Midbrain (tissue), 1 donor: ENCODE measurements at places on chromosomes 3 and 15.

DNA sequence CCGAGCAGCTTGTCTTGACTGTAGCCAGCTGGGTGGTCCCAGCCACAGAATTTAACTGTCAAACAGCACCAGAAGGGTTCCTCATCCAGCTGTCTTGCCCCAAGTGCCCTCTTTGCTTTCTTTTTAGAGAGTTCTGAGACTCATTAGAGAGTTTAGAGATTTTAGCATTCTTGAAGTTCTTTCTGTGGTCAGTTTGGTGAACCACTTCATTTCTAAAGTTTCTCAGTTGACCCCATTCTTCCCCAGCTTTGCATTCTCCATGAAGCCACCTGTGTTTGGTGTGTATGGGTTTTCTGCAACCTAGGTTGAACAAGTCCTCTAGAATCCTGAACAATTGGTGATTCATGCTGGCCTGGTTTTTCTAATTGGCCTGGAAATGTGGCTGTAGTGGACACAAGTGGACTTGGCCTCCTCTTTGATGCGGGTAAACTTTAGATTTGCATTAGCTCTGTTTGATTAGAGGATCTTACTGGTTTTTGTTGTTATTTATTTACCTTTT, 33.7 kb downstream of the FLNB start:
- no peak for DNase-seq

GRCh38 chr15:101362359-101362758, 67.3 kb upstream of the SNRPA1 start:
- no peak for DNase-seq

- no peak for DNase-seq
Measured at GRCh38 chr3:119624002-119624720, 26.5 kb downstream of the PLA1A start.

DNA sequence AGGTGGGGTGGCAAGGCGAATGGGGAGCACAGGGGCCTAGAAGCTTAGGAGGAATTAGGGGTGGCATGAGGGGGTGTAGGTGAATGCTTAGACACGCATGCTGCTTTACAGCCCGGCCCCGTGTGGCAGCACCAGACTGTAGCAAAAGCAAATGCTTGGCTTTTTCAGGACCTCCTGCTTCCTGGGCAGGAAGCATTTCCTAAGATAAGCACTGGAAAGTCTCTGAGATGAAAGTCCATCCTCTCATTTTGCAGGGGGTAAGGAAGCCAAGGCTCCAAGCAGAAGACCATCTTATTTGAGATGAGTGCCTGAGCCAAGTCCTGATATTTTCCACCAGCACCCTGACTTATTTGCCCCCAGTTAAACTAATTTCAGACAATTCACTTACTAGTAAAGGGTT, 12.9 kb downstream of the SSUH2 start:
- no peak for DNase-seq

- no peak for DNase-seq
Measured at GRCh38 chr15:98040146-98040545, 79.6 kb downstream of the ARRDC4 start.

GRCh38 chr15:66188464-66188863, 65.1 kb downstream of the MEGF11 start:
- DNase-seq, result no peak

DNA sequence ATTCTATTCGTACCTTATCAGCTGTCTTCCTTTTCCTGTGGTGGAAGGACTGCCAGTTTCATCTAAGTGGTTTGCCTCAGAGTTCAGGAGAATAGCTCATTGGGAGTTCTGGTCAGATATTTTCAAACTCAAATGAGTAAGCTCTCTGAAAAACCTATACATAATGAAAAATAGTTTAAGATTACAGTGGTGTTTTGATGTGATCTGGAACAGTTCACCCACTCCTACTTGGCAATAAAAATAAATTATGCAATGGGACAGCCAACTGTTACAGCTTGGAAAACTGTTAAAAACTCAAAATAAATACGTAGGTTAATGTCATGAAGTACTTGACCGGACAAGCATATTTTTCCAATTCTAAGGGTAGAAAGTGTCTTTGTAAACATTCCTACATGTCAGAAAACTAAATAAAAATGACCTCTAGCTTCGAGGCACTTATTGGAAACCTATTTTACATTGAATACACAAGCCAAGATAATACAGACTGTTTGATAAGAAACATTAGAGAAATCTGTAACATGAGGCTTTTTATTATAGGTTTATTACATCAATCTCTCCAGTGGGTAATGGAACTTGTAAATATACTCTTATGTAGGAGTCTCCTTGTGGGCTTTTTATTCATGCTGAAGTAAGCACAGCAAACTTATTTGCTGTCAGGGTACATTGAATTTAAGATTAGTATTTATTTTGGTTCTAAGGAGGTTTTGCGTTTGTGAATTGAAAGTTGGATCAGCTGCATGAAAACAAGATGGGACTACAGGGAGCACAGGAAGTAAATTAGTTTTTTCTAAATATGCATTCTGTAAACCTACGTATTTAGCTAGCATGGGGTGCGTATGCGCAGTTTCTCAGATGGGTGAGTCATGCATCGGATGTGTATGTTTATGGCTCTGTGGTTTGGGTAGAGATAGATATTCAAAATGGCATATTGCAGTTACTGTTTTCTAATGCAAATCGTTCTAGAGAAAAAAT, 453.1 kb downstream of the IL5RA start:
- no peak for DNase-seq

DNA sequence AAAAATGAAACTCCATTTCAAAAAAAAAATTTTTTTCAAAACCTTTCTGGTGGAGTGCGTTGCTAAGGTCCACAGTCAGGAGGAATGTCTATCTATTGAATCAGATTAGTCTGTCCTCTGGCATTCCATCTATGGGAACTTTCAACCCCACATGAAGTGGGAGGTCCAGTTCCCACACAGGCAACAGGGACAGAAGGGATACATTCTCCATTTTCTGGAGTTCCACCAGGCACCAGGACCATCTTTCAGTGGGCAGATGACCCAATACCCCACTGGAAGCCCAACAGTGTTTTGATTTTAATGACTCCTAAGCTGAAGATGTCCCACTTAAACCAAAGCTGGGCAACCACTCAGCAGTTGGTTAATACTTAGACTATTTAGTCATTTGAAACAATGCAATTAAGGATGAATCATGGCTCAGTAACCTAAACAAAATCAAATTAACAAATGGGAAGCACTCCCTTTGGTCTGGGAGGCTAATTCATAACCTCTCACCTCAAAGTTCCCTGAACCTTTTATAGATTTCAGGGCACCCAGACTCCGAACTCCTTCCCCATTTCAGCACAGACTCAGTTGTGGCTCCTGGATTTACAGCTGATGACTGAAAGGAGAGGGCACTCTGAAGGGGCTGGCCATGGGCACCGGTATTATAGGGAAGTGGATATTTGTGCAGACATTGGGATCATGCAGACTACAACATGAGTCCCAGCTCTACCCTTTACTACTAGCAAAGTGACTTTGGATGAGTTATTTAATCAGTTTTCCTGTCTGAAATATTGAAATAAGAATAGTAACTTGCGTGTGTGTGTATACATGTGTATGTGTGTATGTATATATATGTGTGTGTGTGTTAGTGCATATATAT, 264.3 kb upstream of the LRTM1 start:
- no peak for DNase-seq
